ENCODE measurements at places on chromosomes 7 and 10. TPM values are rescaled to one million over a fixed set of nuclear protein-coding genes. Genes with fewer than 3 reads are reported as not detected.

Gene RPEL1
- 0.07 TPM for total RNA-seq

Gene EXOC6
- 12.6 TPM for total RNA-seq

Gene ASNS
- 63.2 TPM for total RNA-seq

Gene MDFIC
- total RNA-seq, result 17.3 TPM

Gene PON1
- 1.6 TPM for total RNA-seq

Gene PDE1C
- 2.5 TPM for total RNA-seq

Gene PRSS37
- total RNA-seq, result not detected

Gene NRG3
- not detected for total RNA-seq

Gene PTN
- not detected for total RNA-seq

Gene OR6V1
- total RNA-seq, result not detected

Gene VAX1
- total RNA-seq, result 1.2 TPM

Gene SPDYE2B
- total RNA-seq, result not detected

Gene HOXA3
- 4.7 TPM for total RNA-seq

Gene ZNF853
- 2.5 TPM for total RNA-seq

Gene CNNM1
- total RNA-seq, result 22.8 TPM

Gene LLCFC1
- total RNA-seq, result not detected
